ENCODE measurements at places on chromosomes 12 and 14.
A peak's percentile ranks its signal among the peaks of the same experiment; 100 is the strongest.

DNA sequence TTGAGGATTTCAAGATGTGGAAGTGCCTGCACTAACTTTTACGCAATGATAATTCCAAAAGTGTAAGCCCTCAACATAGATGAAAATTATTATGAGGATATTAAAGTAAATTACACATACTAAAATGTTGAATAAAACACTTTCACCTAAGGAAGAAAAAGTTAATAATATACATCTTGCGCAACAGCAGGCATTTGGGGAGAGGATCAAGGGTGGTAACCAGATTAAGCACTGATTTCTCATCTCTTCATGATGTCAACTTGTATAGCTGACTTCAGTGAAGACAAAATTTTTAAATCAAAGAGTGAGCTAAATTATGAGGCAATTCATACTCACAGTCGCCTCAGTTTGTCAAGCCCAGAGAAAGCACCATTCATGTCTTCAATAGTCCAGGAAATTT lies 33.8 kb downstream of the LRIG3 start:
- DNase-seq: no peak

GRCh38 chr12:104605685-104606084 lies 148.9 kb downstream of the CHST11 start:
- DNase-seq: no peak

DNA sequence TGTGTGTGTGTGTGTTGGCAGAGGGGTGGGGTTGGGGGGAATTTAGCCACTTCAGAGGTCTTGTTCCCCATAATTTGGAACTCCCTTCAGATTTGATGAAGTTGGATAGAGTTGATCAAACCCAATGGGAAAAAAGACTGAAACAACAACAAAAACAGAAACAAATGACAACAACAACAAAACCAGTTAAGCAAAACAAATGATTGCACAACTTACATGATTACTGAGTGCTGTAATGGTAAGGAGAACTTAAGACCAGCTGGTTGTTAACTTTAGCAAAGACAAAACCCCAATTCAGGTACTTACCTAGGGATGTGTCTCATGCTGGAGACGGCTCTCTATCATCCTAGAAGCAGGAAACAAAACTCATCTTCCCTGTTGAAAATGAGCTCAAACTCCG lies 107.8 kb upstream of the DDHD1 start:
- no peak for DNase-seq

DNA sequence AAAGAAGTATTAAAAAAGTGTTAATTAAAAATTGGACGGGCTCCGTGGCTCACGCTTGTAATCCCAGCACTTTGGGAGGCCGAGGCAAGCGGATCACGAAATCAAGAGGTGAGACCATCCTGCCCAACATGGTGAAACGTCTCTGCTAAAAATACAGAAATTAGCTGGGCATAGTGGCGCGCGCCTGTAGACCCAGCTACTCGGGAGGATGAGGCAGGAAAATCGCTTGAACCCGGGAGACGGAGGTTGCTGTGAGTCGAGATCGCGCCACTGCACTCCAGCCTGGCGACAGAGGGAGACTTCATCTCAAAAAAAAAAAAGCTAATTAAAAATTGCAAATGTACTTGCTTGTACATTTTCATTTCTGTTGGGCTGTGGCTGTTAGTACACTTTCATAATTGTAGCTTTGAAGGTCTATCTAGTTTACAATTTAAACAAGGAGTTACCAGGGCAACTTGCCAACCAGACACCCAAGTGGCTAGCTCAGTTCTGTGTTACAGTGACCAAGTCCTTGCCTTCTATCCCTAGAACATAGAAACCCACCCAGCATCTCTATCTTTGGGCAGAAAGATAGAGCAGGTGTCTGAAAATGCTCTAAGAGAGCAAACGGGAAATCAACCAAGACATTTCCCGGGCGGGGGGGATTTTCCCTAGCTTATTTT lies 1.2 kb downstream of the COA8 start:
- no peak for DNase-seq

GRCh38 chr14:63078569-63078968 lies 33.3 kb upstream of the KCNH5 start:
- no peak for DNase-seq

DNA sequence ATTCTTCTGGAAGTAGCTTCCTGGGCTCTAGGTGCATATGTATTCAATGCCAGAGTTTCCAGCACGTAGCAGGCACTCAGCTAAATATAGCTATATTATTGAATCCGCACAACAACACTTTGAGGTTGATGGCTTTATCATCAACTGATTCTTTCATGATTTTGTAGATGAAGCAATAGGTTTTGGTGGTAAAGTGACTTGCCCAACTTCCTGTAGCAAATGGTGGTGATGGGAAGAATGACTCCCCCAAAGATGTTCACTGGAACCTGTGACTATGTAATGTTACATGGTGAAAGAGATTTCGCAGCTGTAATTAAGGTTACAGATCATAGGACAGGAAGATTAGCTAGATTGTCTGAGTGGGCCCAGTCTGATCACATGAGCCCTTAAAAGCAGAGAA lies 3.2 kb downstream of the TDRD9 start:
- DNase-seq: no peak

- no peak for DNase-seq
Observed at GRCh38 chr14:29536886-29537511, 390.6 kb downstream of the PRKD1 start.

GRCh38 chr14:77276295-77276935 lies 5.4 kb upstream of the NGB start:
- no peak for DNase-seq

GRCh38 chr12:11761869-11762567 lies 112.5 kb downstream of the ETV6 start:
- DNase-seq: no peak

DNA sequence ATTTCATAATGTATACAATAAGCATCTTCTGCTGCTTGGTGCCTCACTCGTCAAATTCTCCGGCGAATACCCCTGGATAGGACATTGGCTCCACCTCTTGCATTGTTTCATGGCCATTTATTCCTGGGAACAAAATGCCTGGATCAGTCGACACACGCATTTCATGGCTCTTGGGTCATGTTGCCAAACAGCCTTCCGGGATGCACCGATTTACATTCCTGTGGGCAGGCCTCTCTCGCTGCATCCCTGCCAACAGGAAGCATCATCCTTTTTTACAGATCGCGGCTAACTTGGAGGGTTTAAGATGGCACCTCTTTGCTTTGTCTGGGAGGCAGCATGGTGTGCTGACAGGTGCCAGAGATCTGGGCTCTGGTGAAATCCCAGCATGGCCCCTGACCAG lies 32.7 kb upstream of the RIMBP2 start:
- no peak for DNase-seq

GRCh38 chr12:67415473-67415872 lies 146.3 kb downstream of the CAND1 start:
- peak; percentile 29 for DNase-seq

DNA sequence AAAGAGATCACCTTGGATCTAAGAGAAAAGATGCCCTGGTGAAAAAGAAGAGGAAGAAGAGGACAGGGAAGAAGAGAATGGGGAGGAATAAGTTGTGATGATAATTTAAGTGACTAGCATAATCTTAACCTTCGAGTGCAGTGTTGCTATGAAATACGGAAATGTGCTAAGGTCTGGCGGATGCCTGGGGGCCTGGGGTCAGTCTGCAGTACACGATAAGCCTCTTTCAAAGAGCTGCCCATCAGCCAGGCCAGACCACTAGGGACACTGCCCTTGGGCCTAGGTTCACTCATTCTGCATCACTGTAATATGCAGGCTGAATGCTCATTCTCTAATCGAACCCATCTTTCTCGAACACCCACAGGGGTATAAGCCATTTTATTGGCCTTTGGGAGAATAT lies 83.4 kb downstream of the PLEKHG3 start:
- DNase-seq: no peak

DNA sequence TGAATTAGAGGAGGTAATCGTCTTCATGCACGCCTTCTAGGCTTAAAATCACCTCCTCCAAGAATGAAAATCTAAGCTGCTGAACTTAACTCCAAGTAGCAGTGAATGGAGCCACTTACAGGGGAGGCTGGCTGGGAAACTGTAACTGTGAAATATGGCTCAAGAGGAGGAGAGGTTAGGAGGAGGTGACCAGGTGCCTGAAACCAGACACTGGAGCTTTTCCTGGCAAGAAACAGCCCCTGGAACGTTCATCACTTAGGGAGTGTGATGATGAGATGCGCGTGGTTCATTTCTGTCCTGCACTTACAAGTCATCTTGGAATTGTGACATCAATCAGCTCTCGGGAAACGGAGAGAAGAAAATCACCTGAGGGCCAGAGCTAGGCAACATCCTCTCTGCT lies 62.3 kb upstream of the TMEM132C start:
- DNase-seq: no peak

DNA sequence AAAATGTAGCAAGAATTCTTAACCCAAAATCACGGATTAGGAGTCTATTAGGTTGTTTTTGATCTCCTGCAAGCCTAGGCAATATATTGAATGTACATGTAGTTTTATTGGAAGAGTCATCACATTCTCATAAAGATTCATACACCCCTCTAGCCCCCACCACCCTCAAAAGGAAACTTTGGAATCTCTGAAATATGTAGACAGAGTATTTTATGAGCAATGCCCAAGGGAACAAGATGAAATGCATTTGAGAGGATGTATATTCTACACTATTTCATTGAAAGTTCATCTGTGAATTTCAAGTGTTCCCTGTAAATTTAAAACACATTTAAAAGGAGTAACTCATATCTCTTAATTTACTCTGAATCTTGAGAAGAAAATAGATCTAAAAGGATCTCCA lies 103.7 kb downstream of the SYT1 start:
- DNase-seq: no peak
